Lower leg skin (tissue), 4 donors: ENCODE measurements at places on chromosomes 2 and 18.

DNA sequence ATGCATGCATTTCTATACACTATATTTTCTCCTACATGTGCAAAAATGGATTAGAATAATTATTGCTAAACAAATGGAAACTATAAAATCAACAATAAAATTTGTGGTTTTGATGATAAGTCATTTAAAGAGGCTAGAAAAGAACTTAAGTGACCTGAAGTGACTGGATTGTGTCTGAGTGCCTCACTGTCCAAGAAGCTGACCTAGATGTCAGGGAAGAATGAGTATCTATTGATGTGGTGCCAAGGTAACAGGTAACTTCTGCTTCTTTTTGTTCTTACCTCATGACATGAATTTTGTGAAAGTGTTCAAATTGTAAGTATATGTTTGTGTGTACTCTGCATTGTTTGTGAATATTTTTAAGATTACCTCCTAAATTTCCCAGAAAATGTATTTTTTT is 1623.9 kb upstream of the ACVR2A start:
- DNase-seq = no peak

DNA sequence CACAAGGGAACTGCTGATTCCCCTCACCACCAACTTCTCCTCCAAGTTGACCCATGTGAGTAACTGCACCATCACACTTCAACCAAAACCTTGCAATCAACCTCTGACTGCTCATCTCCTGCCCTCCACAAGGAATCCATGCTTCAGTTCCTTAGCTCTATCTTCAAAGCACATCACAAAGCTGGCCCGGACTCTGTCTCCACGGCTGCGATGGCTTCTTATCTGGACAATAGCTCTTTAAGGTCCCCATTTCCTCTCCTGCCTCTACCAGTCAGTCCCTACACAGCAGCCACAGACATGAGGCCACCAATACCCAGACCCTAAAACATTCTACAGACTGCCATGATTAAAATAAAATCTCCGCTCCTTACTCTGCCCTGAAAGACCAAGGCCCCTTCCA is 25.7 kb downstream of the MBOAT2 start:
- DNase-seq = no peak

GRCh38 chr2:48445091-48445725 is 84.7 kb upstream of the STON1 start:
- no peak for DNase-seq

DNA sequence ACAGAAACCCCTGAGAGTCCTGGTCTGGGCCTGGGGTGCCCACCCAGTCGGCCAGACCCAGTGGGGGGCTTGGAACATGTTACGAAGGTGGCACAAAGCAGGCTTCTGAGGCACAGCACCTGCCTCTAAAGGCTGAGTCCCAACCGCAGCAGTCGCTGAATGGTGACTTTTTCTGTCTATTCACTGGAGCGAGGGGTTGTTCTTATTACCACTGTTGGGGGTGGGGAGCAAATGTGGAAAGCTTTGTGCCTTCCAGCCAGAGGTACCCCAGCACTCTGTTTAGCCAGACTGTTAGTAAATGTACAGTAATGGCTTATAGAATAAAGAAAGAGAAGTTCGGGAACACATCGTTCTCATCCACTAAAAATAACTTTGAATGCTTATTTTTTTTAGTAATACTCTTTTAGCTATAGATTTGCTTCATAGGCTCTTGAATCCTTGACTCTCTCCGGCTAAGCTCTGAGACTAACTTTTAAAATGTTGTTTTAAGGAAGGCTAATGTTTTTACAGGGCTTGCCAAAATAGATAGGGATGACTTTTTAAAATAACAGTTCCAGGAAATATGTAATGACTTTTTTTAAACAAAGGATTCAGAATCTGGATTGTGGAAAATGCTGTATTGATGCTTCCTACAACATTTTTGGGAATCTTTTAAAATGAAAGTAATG is 23.4 kb upstream of the PTPN2 start:
- no peak for DNase-seq

DNA sequence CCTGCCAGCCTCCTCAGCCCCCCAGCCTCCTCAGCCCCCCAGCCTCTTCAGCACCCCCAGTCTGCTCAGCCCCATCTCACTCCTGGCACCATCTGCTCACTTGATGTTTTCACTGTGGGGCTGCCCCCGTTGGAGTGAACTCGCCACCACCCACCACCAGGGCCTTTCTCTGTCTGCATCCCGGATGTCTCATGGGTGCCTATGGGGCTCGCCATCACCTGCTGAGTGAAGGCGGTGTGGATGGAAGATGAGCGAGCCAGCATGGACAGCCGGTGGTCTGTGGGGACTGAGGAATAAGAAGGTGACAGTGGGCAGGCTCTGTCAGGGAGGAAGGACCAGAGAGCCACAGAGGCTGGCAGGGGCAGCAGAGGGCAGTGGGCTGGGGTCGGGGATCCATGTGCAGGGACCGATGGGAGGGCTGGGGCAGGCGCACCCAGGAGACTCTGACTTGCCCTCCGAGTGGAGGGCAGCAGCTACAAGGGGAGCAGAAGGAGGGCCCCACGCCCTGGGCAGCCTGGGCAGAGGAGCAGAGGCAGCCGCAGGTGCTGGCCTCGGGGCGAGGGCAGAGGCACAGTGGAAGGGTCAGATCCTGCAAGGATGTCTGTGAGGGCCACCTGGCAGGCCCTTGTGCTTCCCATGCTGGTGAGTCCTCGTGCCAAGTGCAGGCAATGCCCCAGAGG is 74.7 kb upstream of the ODC1 start:
- DNase-seq = no peak

DNA sequence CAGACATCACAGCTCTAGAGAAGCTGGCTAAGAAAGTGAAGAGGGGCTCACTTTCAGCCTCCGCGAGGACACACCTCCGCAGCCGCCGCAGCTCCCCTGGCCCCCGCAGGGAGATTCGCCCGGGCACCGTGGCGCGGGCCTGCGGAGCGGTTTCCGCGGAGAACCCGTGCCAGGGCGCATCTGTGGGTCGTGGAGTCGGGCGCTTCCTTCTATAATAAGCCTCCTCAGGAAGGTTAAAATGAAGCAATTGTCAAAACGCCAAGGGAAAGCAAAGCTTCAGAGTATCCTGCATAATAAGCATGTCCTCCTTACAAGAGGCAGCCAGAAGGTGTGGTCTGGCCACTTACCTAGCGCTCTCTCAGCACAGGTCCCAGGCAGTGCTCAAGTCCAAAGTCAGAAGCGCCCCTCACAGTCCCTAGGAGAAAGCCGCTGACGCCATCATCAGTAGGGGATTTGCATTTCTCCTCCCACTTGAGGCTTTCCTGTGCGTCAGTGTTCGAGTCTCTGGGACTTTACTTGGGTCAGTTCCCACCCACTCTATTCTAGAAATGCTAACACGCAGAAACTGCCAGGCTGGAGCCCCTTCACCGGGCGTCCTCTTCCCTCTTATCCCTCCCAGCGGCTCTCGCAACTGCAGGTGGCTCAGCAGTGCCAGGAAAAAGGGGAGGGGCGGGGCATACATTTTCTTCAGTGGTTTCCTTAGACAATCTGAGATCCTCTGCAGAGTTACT is at the start of gene STAT4:
TSS of gene STAT4 (minus strand) at position 395 of the 731 bp plus-strand sequence. CDS start 2,791 bp downstream, outside the sequence.
- no peak for DNase-seq

DNA sequence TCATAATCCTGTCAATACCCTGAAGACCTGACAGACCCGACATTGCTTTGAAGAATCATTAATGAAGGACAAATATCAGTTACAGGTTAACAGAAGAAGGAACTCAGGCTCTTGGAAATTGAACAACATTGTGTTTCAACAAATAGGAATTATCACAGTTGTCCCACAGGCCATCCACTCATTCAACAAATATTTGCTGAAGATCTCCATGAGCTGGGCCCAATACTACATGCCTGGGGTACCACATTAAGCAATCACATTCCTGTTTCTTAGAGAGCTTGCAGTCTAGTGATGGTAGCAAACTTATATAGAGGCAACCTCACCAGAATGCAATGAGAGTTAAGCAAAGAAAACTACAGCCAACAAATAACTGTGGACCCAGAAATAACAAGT is 671.6 kb upstream of the ACVR2A start:
- DNase-seq = no peak

GRCh38 chr18:36828157-36828629 is 609 bp downstream of the TPGS2 start:
- peak; percentile 85 for DNase-seq

- no peak for DNase-seq
These were observed 177.2 kb downstream of the EN1 start for GRCh38 chr2:118670276-118670675.

GRCh38 chr18:24559526-24559925 is 99.1 kb downstream of the HRH4 start:
- no peak for DNase-seq

DNA sequence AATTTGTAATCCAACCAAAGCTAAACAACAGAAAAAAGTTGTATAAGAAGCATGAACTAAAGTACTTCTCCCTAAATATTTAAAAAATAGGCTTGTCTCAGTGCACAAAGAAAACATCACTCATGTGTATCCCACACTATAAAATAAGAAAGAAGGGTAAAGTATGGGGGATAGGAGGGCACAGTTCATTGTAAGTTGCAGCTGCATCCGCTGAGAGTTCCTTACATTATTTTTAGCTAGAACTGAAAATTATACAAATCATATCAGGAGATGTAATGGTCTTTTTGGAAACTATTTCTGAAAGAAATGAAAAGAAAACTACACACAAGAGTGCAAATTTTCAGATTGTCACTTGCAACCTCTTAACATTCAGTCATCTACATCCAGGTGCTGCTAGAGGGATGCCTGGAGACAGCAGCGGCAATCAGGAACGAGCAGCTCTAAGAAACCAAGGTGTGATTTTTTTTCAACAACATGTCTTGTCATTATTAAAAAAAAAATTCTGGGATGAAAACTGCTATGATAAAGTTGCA is 273.6 kb downstream of the ASXL3 start:
- no peak for DNase-seq

GRCh38 chr2:222264791-222265320 is 33.9 kb downstream of the PAX3 start:
- no peak for DNase-seq

- no peak for DNase-seq
These were observed 73.2 kb downstream of the TGFA start for GRCh38 chr2:70480468-70480867.

DNA sequence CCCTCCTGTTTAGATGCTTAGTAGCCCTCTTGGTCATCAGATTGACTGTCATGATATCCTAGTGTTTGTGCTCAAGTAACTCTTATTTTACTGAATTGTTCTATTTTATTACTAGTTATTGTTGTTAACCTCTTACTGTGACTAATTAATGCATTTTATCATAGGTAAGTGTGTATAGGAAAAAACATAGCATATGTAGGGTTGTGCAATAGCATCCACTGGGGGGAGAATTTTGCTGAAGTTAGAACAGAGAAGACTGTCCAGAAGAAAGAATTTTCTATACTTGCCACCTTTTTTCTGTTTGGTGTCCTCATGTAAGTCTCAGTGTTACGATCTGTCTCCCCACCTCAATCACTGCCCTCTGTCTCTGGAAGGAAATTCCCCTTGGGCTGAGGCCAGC is 177.4 kb downstream of the RPIA start:
- no peak for DNase-seq

GRCh38 chr18:52553441-52553840 is 213.4 kb downstream of the DCC start:
- DNase-seq = no peak

DNA sequence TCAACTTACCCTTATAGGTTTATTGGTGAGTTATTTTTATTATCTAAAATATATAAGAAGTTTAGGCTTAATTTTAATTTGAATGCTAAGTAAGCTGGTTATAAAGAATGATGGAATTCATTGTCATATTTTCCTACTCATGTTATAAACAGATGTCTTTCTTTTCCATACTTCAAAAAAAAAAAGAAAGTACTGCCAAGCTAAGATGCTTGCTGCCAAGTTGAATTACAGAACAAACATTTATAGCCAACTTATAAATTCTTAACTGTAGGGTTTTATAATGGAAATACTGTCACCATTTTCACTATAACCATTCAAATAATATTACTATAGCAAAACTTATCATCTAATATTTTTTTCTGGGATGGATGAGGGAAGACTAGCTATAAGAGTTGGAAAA is 676.0 kb downstream of the NRXN1 start:
- no peak for DNase-seq

- no peak for DNase-seq
These were observed 316.6 kb upstream of the MEX3C start for GRCh38 chr18:51514128-51514527.

DNA sequence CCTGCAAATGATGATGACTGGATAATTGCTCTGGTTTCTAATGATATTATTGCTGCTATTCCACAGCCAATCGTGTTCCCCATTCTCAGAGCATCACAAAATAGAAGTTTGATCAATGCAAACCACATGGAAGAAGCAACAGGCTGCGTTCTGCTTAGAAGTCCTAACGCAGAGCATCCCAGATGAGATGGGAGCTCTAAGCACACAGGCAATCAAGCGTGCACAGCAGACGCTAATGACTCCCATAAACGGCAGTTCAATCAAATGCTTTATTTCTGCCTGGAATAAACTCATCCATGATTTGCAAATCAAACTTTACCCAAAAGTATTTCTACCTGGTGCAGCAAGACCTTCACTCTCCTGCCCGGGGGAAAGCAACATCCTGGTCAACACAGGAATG is 304.2 kb downstream of the FBXO15 start:
- DNase-seq = no peak

- no peak for DNase-seq
These were observed 430.9 kb upstream of the HNRNPA3 start for GRCh38 chr2:176781570-176782217.

DNA sequence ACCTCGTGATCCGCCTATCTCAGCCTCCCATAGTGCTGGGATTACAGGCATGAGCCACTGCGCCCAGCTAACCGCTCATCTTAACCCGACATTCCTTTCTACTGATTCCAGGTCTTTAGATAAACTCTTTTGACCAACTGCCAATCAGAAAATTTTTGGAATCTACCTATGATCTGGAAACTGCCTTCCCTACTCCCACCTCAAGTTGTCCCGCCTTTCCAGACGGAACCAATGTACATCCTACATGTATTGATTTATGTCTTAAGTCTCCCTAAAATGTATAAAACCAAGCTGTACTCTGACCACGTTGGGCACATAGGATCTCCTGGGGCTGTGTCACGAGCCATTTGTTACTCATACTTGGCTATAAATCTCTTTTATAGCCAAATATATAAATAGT is 3.2 kb upstream of the NEU2 start:
- DNase-seq = no peak

DNA sequence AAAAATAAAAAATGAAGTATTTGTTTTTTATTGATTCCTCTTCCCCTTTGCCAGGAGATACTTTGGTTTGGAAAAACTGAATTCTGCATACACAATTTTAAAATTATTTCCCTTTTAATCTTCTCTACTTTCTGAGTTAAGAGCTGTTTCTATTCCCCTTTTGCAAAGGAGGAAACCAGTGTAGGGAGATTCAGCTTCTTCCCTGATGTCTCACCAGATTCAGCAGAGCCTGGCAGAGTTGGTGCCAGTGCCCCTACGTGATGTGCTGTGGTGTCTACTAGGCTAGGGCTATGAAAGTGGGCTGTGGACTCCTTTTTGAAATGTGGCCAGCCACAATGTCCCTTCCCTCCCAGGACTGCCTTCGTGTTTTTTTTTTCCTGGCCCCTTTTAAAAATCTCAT is 2.4 kb downstream of the RPE start:
- DNase-seq = no peak

- DNase-seq = no peak
These were observed 479.7 kb upstream of the RAB6C start for GRCh38 chr2:129499747-129500146.
